Activated T-cell treated with anti-CD3 and anti-CD28 coated beads, Interleukin-2, amount 50 U/mL, for 24 hours (primary cell): ENCODE measurements at places on chromosomes 7 and 10.

DNA sequence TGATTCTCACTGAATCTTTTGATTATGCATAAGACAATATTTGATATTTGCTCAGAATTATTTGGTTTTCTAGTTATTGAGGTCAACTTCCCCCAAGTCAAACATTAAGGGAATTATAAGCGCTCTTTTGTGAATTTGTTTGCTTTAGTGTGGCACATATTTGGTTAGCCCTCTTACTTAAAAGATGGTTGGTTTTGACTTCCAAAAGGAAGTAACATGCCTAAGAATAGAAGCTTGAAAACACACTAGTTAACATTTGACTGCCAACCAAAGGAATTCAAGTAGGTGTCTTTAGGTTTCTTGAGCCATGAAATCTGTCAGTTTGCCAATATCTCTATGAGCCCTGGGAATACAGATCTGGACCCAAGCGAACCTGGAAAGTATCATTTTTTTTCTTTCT, 24.9 kb downstream of the STEAP4 start:
- DNase-seq: no peak

DNA sequence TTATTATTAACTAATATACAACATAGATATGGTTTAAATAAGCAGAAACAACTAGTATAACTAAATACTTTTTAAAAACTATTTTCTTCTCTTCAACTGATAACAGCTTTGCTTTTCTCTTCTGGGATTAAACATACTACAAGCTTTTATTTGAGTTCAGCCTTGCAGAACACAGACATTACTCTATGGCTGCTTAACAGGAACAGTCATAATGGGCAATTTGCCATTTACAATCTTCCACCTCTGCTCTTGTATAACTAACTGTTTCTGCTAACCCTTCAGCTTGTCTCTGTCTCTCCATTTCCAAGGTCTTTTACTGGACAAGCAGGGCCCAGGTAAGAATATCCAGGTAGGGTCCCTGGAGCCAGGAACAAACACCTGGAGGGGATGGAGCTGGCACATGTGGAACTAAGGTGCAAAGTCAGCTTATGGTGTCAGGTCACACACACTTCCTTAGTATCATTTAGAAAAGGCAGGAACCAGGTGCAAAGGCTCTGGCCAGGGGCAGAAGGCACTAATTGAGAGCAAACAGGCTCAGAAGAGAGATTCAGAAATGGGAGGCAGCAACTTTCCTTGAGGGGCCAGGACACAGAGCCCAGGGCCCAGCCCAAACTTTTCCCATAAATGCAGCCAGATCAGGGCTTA, 93.1 kb downstream of the STRA8 start:
- DNase-seq: no peak

GRCh38 chr7:69651101-69651590, 52.9 kb downstream of the AUTS2 start:
- DNase-seq: no peak

DNA sequence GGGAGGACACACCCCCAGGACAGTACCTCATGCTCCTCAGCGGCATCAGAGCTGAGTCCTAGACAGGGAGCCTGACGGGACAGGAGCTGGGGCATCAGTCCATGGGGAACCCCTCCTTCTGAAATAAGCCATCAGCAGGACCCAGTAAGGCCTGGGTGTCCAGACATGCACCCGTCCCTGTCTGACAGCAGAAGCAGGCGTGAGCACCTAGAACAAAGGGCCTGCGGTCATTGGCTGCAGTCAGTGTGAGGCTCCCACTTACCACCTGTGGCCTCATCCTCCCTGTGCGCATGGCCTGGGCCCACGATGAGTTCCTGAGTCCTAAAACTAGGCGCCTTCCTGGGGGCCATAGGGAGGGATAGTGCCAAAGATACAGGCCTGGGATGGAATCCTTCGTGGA, 484.7 kb downstream of the PTPRN2 start:
- DNase-seq: no peak

DNA sequence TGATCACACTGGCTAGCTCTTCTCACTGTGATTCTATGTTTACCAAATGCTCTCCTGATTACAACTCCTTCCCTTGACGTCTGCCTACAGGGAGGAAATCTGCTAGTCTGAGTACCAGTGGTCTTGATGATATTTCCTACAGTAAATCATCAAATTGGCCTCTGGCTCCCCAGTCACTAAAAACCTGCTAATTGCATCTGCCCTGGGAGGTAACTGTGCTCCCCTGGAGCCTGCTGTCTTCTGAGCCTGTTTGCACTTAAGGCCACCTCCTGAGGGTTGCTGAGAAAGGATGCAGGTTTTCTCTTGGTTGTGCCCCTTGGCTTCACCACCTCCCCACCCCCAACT, 56.0 kb downstream of the ELMO1 start:
- no peak for DNase-seq

- no peak for DNase-seq
Measured at GRCh38 chr7:116527521-116527920, 2.7 kb downstream of the CAV1 start.

- peak; percentile 5 for DNase-seq
Measured at GRCh38 chr10:1156921-1157614, 100.9 kb downstream of the WDR37 start.

GRCh38 chr7:130009848-130010688, 41.1 kb downstream of the ZC3HC1 start:
- DNase-seq: peak; percentile 37

DNA sequence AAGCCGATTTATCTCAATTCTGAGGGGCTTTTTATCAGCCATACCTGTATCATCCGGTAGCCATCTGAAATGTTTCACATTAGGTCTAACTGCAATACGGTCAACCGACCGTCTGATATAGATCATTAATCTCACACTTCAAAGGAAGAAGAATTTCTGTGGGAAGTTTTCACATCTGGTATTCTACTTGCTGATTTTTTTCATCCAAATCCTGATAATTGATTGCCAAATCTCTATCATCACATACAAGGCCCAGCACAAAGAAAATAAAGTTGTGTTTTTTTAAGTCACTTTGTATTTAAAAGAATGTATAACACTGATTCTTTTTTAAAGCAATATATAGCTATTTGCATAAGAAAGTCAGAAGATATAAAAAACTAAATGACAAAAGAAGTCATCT, 132.3 kb downstream of the DKK1 start:
- DNase-seq: no peak

- no peak for DNase-seq
Measured at GRCh38 chr10:88293651-88294230, 289.4 kb downstream of the RNLS start.

- DNase-seq: no peak
Measured at GRCh38 chr10:28535846-28536245, 2.9 kb downstream of the WAC start.

DNA sequence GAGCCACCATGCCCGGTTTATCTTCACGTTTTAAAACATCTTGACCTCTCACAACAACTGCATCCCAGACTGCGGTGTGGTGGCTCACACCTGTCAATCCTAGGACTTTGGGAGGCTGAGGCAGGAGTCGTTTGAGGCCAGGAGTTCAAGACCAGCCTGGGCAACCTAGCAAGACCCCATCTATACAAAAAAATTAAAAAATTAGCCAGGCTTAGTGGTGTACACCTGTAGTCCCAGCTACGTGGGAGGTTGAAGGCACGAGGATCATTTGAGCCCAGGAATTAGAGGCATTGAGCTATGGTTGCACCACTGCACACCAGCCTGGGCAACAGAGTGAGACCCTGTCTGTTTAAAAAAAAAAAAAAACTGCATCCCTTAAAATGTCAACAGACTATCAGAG, 20.2 kb downstream of the TNRC18 start:
- no peak for DNase-seq
